ENCODE measurements at places on chromosomes 11 and 22.

DNA sequence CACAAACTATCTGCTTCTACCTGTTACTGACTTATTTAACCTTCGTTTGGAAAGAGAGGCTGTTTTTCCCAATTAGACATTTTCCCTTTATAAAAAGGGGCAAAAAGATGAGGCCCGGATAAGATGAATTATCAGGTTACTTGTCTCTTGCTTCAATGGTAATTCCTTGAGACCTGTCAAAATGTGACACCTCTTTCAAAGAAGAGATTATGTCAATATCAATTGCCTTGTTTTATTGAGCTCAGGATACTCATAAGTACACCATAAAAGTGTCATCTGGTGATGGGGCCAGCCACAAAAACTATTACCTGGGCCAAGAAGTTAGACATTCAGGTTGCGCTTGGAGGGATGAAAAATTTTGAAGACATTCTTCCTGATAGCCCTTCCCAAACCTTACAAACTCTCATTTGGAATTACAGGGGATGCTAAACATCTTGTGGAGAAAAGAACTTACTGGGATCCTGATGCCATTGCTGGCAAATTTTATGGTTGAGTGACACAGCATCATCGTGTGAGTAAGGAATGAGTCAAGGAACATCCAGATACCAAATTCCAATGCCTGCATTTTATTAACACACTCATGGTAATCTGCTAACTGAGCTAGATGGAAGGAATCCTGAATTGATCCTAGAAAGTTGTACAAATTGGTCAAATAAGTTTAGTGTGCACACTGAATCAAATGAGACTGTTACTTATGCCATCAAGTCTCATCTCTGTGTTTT is 1071.2 kb downstream of the LRRC4C start:
- no peak for DNase-seq

- no peak for DNase-seq
Measured at GRCh38 chr22:32076761-32077084, 33.7 kb downstream of the SLC5A1 start.

DNA sequence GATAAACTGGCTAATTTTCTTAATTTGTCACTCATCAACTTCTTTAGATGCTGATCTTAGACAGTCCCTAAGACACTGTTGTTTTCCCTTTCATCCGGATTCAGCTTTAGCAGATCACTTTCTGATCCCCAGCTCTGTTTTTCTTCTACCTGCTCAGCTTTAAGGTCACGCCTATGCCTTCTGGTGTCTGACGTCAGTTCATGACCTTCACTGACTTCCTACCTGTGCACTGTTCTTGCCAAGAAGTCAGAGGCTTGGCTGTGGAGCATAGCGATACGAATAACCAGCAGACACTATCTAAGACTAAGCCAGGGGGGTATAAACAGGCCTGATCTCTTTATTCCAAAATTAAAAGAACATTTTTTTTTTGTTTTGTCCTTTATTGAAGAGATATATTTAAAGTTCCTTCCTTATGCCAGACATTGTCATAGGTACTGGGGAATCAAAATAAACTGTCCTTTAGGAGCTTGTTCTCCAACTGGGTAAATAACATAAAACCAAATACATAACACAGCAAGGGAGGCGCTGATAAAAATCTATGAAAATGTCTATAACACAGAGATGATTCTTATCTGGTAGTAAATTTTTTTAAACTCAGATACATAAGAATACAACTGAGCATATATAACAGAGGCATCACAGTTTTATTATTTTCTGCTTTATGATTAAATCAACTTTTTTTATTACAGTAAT is 352.2 kb upstream of the CTSC start:
- no peak for DNase-seq

GRCh38 chr11:72684236-72684912 is 10.2 kb upstream of the PDE2A start:
- DNase-seq = no peak
